ENCODE measurements at places on chromosomes 12 and 14.

GRCh38 chr14:50260072-50260471 lies 28.7 kb upstream of the SOS2 start:
- no peak for DNase-seq

GRCh38 chr12:127629066-127629820 lies 637.7 kb upstream of the TMEM132C start:
- DNase-seq = no peak

- no peak for DNase-seq
These were observed 66.5 kb downstream of the PPP2R5C start for GRCh38 chr14:101828046-101828445.

GRCh38 chr12:15278816-15279658 lies 43.3 kb upstream of the PTPRO start:
- DNase-seq = peak; percentile 78

DNA sequence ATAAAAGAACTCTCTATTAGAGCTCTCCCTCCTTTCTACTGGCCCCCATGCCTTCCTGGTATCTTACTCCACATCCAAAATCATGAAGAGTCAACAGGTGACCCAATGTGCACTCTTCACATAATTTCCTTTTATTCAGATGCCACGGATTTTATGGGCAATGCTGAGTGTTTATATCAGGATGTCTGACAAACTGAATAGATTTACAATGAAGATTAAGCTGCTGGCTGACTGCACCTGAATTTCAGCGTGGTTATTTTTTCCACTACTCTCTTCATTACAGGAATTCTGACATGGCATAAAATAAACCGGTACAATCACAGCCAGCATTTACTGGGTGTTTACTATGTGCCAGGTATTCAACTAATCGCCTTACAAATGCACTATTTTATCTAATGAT lies 29.4 kb upstream of the CERS5 start:
- DNase-seq = no peak

GRCh38 chr12:88985011-88985410 lies 367.3 kb downstream of the DUSP6 start:
- no peak for DNase-seq

GRCh38 chr12:57759360-57759980 lies 4.6 kb downstream of the MARCHF9 start:
- no peak for DNase-seq

DNA sequence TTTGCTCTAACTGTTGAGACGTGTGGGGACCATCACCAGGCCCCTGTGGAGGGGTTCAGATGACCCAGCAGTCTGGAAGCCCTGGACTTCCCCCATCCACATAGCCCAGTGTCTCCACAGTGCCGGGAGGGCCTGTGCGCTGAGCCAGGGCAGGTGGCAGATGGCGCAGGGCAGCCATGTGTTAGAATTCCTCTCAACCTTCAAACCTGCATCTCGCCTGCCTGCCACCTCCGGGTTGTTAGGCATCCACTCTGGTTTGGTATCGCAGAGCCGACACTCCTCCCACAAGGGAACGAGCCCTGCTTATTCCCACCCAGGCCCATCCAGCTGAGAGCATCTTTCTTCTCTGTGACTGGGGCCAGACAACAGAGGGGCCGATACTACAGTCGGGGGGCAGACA lies 84.5 kb downstream of the ADGRD1 start:
- no peak for DNase-seq

- DNase-seq = no peak
These were observed 5.5 kb upstream of the GPR68 start for GRCh38 chr14:91249841-91250616.

GRCh38 chr12:89927226-89927698 lies 218.6 kb upstream of the ATP2B1 start:
- no peak for DNase-seq

DNA sequence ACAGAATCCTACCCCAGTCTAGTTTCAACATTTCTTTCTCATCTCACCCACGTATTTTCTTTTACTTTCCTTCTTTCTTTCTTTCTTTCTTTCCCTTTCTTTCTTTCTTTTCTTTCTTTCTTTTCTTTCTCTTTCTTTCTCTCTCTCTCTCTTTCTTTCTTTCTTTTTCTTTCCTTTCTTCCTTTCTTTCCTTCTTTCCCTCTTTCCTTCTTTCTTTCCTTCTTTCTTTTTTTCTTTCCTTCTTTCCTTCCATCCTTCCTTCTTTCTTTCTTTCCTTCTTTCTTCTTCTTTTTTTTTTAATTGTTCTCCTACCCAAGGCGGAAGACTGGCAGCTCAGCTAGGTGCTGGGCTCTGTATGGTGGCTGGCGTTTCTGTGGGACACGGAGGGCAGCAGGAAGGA lies 55.0 kb downstream of the GLT1D1 start:
- DNase-seq = no peak

DNA sequence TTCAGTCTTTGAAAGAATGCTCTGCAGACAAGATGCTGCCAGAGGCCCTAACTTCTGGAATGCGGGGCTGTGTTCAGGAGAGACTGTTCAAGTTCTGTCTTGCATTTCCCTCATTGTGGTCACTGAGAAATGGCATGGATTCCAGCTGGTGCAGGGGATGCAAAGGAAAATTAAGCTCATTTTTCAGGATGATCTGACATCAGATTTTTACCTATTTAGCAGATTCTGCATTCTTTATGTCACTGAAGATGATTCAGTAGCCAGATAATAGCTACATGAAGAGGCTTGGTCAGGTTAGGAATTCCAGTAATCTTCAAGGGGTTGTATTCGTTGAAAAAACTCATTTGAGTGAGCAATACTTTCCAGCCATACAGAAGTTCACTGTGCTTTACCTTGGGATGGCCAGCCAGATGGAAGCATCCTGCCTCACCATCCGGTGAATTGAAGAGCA lies 16.1 kb upstream of the MFAP5 start:
- DNase-seq = no peak

DNA sequence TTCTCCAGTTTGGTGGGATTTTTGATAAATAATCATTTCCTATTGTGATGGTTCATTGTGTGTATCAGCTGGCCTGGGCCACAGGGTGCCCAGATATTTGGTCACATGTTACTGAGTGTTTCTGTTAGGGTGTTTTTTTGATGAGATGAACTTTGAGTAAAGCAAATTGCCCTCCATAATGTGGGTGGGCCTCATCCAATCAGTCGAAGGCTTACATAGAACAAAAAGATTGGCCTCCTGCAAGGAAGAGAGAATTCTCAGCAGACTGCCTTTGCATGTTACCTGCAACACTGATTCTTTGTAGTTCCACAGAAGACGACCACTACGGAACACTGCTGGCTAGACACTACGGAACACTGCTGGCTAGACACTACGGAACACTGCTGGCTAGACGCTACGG lies 441.6 kb downstream of the GLT1D1 start:
- no peak for DNase-seq

DNA sequence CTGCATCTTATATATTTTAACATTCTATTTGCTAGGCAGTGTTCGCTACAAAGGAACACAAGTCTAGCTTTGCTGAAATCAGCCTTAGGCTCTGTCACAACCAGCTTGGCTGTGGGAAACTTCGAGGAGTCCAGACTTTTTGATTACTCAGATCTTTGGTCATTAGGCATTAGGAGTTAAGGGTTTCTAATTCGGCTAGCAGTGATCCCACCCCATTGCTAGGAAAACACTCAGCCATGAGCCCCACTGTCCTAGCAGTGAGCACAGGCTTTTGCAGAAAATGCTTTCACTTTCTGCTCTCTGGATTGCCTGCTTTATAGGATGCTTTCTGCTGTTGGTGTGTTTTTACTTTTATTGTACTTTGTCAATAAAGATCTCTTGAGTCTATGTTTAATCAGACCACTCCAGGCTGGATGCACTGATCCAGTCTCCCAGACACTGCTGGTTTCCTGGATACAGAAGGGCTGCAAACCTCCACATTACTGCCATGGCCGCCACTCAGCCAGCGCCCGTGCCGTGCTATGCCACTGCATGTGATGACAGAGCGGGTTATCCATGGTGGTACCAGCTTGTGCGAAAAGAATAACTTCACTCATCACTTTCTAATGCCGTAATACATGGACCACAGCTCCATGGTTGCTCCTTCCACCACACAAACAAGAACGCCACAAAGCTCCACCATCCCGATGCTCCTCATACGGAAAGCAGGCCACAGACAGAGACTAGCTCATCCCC lies 41.0 kb upstream of the PYGL start:
- DNase-seq = no peak

DNA sequence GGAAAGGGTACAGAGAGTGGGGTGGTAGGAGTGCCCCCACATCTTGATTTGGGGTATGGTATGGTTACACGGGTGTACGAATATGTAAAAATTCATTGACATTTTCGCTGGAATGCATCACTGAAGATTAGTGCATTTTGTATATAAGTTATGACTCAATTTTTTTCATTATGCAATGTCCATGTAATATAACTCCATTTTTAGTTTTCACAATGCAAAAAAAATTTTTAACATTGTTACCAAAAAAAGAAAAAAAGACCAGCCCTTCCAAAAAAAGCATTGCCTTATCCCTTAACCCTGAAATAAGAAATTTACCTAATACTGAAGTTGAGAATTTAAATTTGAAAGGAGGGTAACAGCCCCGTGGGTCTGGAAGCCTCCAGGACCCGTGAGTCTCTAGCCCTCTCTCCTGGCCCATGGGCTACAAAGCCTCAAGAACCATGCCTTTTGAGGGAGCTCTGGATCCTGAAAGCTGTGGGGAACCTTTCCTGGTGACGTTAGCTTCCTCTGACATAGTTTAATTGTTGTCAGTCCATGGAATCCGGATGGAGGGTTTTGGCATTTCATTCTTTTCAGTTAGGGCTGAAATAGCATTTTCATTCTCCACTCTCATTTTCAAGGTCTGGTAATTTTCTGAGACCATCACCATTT lies 55.6 kb upstream of the ACTN1 start:
- DNase-seq = no peak

DNA sequence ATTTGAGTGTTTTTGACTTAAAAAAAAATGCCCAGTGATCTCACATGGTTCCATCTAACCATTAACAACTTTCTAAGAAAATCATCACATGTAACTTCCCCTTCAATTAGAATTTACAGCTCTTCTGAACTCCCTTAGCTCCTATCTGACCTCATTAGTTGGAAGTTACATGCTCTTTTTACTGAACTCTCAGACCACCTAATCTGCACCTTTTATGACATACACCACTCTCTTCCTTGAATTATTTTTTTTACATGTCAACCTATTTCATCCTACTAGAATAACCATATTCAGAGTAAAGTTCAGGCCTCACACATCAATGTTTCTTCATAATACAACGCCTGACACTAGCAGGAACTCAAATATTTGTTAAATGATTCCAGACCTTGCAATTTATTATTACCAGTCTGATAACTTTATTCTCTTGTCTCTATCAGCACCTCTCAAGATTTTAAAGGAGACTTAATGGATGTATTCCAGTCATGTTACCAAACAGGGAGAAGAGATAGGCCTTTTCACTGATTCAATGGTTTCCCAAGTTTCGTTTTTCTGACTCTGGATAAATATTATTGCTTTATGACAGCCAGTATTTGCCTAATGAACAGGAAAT lies 21.0 kb downstream of the EGLN3 start:
- no peak for DNase-seq

DNA sequence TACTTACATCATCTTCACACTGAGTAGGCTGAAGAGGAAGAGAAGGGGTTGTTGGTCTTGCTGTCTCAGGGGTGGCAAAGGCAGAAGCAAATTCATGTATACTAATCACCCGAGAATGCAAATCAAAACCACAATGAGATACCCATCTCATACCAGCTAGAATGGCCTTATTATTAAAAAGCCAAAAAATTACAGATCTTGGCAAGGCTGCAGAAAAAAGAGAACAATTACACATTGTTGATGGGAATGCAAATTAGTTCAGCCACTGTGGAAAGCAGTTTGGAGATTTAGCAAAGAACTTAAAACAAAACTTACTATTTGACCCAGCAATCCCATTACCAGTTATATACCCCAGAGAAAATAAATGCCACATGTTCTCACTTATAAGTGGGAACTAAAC lies 154.9 kb downstream of the SEC23A start:
- DNase-seq = no peak

DNA sequence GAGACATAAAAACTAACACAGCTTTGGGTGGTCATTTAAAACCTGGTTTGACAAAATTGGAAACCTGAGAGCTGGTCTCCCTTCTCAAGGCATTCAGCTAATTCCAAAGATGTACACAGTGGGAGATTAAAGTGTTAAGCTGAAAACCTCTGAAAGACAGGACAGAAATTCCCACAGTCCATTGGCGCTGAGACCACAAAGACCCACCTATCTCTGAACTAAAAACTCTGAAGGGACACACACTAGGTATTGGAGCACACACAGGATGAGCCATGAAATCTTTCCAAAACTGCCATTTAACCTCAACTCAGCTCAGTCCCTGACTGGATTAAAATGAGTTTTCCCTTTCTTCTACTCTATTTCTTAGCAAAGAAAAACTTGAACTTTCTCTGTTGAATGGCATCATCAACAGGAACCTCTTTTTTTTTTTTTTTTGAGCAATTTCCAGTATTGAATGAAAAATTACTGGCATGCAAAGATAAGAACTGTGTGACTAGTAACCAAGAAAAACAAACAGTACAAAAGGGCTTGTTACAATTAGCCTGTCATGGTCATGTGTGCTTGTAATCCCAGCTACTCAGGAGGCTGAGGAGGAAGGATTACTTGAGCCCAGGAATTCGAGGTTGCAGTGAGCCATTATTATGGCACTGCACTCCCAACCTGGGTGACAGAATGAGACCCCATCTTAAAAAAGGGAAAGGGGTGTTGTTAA lies 82.4 kb downstream of the IPO8 start:
- DNase-seq = no peak

DNA sequence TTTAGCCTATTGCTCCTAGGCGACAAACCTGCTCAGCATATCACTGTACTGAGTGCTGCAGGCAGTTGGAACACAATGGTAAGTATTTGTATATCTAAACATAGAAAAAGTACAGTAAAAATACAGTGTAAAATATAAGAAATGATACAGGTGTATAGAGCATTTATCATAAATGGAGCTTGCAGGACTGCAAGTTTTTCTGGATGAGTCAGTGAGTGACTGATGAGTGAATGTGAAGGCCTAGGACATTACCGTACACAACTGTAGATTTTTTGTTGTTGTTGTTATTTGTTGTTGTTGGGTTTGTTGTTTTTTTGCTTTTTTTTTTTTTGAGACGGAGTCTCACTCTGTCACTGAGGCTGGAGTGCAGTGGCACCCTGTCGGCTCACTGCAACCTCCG lies 33.4 kb downstream of the PNMA1 start:
- DNase-seq = no peak

DNA sequence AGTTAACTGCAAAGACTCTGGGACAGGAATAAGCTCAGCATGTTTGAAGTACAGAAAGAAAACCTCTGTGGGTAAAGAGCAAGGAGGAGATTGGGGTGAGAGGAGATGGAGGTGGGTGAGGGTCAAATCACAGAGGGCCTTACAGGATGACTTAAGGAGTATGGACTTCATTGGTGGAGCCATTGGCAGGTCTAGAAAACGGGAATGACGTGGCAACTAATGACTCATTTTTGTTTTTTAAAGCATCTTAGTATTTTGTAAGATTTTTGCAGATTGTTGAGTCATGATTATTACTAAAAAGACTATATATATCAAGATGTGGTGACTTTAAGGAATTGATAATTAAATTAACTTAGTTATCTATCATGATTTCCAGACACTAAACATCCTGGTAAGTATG lies 18.5 kb downstream of the UTP20 start:
- DNase-seq = no peak
